Lung (tissue), 17 donors: ENCODE measurements at places on chromosomes 4 and X. TPM values are rescaled to one million over a fixed set of nuclear protein-coding genes. Genes with fewer than 3 reads are reported as not detected.

DNA sequence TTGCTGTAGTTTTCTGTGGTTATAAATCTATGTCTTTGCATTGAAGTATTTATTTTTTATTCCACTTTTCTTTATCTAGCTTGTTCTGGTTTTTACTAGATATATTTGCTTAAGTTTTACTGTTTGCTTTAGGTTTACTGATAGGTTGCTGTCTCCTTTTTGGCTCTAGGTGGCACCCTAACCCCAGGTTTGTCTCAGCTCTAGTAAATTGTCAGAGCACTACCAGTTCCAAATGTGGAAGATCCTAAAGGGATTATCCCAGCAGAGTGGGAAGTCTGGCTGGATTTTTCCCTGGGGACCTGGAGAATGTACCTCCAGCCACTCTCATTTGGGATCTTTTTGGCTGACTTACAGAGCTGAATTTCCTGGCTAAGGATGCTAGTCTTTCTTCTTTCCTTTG, 106.1 kb downstream of the PBDC1 start:
- DNase-seq, result peak; percentile 77

The PDGFC gene
- 56.0 TPM for total RNA-seq

DNA sequence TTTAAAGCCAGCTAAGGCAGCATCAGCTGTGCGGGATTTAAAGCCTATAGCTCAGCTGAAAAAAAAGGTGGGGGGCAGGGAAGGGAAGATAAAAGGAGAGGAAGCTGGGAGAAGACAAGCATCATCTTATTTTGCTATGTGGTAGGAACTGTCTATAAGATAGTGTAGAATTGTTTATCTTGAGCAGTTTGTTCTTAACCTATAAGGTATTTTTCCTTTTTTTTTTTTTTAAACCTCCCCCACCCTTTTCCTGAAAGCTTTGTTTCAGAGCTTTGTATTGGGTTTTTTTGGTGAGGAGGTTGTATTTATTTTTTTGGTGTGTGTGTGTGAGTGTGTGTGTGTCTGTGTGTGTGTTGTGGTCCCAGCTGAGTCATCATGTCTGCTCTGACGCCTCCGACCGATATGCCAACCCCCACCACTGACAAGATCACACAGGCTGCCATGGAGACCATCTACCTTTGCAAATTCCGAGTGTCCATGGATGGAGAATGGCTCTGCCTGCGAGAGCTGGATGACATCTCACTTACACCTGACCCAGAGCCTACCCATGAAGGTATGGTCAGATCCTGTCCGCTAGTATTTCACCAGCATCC, 531 bp downstream of the RUFY3 start:
- no peak for DNase-seq

The MYOZ2 gene
- total RNA-seq, result 0.63 TPM

The XAGE5 gene
- not detected for total RNA-seq

DNA sequence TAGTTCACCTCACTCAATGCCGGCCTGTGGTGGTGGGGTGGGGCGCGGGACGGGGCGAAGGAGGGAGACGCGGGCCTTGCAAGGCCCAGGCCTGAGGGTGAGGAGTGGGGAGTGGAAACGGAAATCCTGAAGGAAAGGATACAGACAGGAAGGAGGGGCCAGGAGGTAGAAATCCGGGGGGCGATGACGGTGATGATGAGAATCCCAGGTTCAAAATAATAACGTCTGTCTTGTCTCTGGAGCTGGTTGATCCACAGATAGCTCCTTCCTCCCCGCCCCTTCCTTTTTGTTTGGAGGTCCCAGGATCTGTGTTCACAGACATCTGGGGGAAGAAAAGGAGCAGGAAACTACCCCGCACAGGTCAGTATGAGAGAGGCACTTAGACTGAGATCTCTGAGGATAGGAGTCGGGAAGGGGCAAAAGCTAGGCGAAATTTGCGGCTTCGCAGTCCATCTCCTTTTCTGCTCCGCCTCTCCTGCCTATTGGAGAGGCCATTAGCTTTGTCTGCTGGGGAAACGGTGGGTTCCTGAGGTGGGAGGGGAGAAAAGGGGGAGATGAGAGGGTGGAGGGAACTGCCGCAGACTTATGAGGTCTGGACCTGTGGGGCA, 746 bp downstream of the TCEAL7 start:
- peak; percentile 65 for DNase-seq

DNA sequence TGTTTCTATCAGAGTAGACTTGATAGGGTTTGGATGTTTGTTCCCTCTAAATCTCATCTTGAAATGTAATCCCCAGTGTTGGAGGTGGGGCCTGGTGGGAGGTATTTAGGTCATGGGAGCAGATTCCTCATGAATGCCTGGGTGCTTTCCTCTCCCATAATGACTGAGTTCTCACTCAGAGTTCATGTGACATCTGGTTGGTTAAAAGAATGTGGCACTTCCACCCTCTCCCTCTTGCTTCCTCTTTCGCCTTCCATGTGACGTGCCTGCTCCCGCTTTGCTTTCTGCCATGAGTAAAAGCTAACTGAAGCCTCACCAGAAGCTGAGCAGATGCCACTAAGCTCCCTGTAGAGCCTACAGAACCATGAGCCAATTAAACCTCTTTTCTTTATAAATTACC, 47.3 kb upstream of the SRPX start:
- DNase-seq, result no peak

GRCh38 chrX:135436966-135437866, 15.5 kb downstream of the SMIM10L2A start:
- DNase-seq, result no peak

- no peak for DNase-seq
Measured at GRCh38 chr4:111502626-111503025, 642.6 kb upstream of the FAM241A start.

GRCh38 chr4:89400287-89401035, 92.9 kb upstream of the GPRIN3 start:
- peak; percentile 35 for DNase-seq

- no peak for DNase-seq
Measured at GRCh38 chr4:1105067-1105466, 8.3 kb downstream of the RNF212 start.

GRCh38 chr4:23972187-23972586, 82.3 kb upstream of the PPARGC1A start:
- DNase-seq, result no peak

The TSPAN6 gene
- total RNA-seq, result 17.4 TPM

The TAF7L gene
- 0.21 TPM for total RNA-seq

- no peak for DNase-seq
Measured at GRCh38 chr4:8167815-8168214, 9.2 kb upstream of the ABLIM2 start.

The DGAT2L6 gene
- not detected for total RNA-seq

DNA sequence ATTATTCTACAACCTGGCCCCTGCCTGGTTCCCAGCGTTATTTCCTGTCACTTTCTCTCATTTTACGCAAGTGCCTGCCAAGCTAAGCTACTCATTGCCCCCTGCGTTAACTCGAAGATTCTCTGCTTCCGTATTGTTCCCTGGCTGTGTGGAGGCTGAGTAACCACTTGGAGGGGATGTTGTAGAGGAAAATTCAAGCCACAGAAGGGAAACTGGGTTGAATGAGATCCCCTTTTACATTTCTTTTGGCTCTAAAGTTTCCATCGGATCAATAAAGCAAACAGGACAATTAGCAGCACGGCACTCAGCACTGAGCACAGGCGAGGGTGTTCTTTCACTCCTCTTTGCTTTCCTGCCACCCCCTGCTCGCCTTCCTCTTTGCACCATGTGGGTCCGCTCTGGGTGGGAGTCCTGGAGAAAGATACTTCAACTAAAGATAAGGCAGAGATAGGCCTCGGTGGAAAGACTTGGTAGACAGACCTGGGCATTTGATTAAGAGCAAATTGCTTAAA, 4.2 kb upstream of the TMSB4X start:
- DNase-seq, result peak; percentile 86

DNA sequence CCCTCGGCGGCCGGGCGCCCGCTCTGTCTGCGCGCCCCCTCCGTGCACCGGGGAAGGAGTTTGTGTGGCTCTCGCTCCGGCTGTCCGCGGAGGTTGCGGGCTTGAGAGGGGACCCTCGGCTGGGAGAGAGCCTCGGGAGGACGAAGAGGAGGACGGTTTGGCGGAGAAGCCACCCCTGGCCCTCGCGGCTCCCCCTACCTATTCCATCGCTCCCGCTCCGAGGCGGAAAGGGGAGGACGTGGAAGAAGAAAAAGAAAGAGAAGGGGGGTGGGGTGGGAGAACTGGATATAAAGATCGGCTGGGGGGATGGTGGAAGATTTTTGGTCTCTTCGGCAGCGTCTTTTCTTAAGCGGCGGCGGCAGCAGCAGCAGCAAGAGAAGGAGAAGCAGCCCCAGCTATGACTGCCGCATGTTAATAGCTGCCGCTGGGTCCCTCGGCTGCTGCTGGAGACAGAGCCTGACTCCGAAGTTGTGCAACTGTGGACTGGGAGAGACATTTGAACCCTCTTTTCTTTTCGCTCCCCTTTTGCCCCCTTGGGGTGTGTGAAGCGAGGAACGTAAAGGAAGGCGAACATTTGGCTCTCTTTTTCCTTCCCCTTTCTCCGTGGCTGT, 895 bp downstream of the ADGRL3 start:
- peak; percentile 75 for DNase-seq

The SASH3 gene
- total RNA-seq, result 12.0 TPM

The SHOX gene
- not detected for total RNA-seq

GRCh38 chr4:38084877-38085711, 124.9 kb downstream of the PTTG2 start:
- DNase-seq, result no peak

GRCh38 chr4:114964026-114964425, 149.4 kb downstream of the NDST4 start:
- no peak for DNase-seq

The KLF8 gene
- 12.6 TPM for total RNA-seq

The FGF5 gene
- not detected for total RNA-seq

The NKX6-1 gene
- total RNA-seq, result 0.06 TPM

- no peak for DNase-seq
Measured at GRCh38 chrX:124250835-124251437, 81.5 kb upstream of the TEX13D start.

DNA sequence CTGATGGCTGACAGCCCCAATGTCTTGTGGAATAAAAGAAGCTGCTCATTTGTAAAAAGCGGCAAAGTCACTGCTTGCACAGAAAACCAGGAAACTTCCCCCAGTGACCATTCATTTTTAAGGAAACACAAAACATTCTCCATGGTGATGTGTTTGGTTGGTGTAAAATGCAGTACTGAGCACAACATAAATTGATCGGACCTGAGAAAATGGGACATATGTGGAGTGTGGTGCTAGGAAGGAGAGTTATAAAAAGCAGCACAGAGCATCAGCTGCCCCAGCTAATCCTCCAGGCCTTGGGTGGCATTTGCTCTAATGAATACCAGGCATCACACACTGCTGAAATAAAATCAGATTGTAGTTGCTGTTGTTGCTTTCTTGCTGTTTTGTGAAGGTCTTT, 55.2 kb downstream of the GLRA2 start:
- no peak for DNase-seq

The MAGEA8 gene
- not detected for total RNA-seq

- DNase-seq, result peak; percentile 18
Measured at GRCh38 chrX:72247206-72247942, 8.5 kb upstream of the ERCC6L start.

- peak; percentile 76 for DNase-seq
Measured at GRCh38 chrX:17529151-17529745, 154.2 kb downstream of the NHS start.

- DNase-seq, result no peak
Measured at GRCh38 chrX:127578395-127578794, 473.8 kb downstream of the ACTRT1 start.

DNA sequence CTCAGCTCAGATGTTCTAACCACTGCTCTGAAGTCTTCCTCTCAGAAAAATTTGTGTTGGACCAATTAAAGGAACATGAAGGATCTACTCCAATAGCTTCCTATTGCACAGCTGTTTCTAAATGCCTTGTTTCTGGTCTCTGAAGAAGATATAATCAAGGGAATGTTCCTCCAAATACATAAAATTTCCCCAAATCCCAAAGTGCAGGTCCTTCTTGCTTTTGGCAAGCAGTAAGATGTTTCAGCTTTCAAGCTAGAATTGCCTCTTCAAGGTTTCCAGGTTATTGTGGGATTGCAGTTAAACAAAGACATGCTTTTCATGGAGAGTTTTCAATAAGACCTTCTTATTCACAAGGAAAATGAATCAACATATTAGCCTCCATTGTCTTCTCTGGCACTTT, 574.5 kb upstream of the SLIT2 start:
- DNase-seq, result no peak

- peak; percentile 47 for DNase-seq
Measured at GRCh38 chrX:129566073-129566472, 26.0 kb downstream of the OCRL start.

The VEGFC gene
- total RNA-seq, result 22.5 TPM

The SYN1 gene
- total RNA-seq, result 1.3 TPM

DNA sequence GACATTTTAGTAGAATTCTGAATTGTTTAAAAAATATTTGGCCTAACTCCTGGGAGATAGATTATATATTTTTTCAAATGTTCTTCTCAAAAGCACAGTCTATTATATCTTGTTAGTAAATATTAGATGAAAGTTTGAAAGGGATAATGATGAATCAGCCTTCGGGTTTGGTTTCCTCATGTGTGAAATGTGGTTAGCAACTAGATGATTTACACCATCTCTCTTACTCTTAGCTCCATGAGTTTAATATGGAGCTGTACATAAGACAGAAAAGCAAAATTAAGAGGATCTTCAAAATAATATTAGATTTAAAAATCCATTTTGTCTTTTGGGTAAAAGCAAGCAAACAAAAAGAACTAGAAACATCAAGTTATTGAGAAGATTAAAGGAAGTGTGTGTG, 120.8 kb upstream of the SFRP2 start:
- DNase-seq, result no peak

The ATP2B3 gene
- 0.54 TPM for total RNA-seq

DNA sequence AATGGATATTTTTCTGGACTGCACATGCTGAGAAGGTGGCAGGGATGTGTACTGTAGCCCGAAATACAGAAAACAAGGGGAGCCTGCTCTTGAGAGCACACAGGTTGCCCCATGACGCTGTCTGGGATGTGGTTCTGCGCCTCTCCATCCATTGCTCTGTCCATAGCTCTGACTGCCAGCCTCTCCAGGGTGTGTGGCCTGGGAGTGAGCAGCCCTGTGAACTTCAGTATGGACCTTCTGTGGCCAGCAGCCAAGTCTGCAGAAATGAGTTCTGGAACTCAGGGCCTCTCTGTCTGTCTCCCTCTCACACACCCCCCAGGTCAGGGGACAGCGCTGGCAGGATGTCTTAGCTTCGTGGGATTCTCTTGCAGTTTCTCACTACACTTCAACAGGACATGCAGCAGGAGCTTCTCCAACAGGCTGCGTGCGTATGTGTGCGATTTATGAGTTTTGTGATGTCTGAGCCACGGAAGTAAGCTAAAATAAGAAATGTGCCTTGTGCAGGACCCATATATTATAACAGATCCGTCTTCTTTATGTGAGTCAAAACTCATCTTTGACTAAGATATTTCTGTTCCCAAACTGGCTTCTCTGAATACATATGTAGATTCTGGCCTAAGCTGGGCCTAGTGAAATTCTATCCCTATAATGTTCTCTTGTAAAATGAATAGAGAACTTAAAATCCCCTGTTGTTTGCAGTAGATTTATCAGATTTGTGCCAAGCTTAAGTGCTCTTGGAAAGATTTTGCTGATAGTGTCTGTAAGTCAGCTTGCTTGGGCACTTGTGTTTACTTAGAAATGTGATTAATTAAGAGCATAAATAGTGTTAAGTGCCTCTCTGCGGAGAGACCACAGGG, 40.0 kb downstream of the PROM1 start:
- peak; percentile 79 for DNase-seq

The TBL1X gene
- 21.7 TPM for total RNA-seq
